ENCODE measurements at places on chromosomes 7 and 10. TPM values are rescaled to one million over a fixed set of nuclear protein-coding genes. Genes with fewer than 3 reads are reported as not detected.
A peak's percentile ranks its signal among the peaks of the same experiment; 100 is the strongest.

GRCh38 chr7:138979226-138979979, 1.8 kb downstream of the KIAA1549 start:
- H3K36me3 ChIP-seq = no peaks in the 10 kb centered on the region
- no peak overlapping the region for H3K27ac ChIP-seq
- no peak for DNase-seq
- no peaks in the 10 kb centered on the region for H3K27me3 ChIP-seq
- no peak overlapping the region for H3K4me3 ChIP-seq

DNA sequence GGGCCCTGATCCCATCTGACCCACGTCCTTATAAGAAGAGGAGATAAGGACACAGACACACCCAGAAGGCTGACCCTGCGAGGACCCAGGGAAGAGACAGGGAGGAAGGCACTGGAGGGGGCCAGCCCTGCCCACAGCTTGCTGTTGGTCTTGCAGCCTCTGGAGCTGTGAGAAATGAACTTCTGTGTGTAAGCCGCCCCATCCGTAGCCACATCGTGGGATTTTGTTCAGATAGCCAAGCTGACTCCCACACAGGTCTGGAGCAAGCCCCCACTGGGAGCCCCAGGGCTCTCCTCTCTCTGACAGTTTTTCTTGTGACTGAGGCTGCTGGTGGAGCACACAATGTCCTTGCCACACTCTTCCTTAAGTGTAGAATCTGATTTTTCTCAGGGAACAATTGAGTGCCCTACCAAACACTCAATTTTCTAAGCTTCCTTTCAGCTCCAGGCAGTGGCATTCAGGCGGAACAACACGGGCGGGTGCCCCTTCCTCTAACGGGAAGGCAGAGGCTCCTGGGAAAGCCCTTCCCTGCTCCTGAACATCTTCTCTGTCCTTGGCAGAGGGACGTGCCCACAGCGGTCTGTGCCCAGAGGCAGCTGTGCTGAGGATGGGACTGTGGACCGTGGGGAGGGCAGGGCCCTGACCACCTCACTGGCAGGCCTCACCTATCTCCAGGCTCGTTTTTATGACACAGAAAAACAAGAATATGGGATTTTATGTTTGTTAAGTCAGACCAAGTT, 160.6 kb upstream of the SHH start:
- H3K4me1 ChIP-seq = no peaks in the 10 kb centered on the region
- H3K27ac ChIP-seq = no peak overlapping the region
- H3K4me3 ChIP-seq = no peak overlapping the region
- no peaks in the 10 kb centered on the region for H3K27me3 ChIP-seq
- H3K36me3 ChIP-seq = no peaks in the 10 kb centered on the region
- no peak for DNase-seq

NUTM2D gene
- 2.0 TPM for total RNA-seq

GRCh38 chr10:24223953-24224352, 15.0 kb downstream of the KIAA1217 start:
- no peaks in the 10 kb centered on the region for H3K27me3 ChIP-seq
- no peak for DNase-seq
- H3K4me1 ChIP-seq = no peaks in the 10 kb centered on the region

GPC2 gene
- 1.8 TPM for total RNA-seq

DNA sequence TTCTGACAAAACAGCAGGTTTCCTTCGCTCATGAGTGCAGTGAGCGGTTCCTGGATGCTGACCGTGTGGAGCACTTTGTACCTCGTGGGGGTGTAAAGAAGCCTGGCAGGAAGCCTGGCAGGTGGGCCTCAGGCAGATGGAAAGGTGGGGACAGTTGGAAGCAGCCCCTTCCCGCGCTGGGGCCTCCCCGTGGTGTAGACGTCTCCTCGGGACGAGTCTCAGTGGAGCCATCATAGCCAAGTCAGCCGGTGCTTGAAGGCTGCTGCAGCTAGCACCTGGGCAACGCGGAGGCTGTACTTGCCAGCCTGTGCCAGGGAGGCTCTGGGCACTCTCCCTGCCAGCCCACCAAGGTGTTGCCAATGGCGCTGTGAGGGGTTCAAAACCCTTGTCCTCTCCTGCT, 154.5 kb downstream of the WDR37 start:
- no peaks in the 10 kb centered on the region for H3K36me3 ChIP-seq
- H3K27me3 ChIP-seq = no peaks in the 10 kb centered on the region
- no peak for DNase-seq
- H3K4me1 ChIP-seq = no peaks in the 10 kb centered on the region
- H3K27ac ChIP-seq = no peak overlapping the region

FAM13C gene
- total RNA-seq = 20.4 TPM

GRCh38 chr10:22927166-22927565, 687 bp upstream of the ARMC3 start:
- H3K27ac ChIP-seq = no peak overlapping the region
- no peak for DNase-seq
- no peaks in the 10 kb centered on the region for H3K27me3 ChIP-seq
- H3K4me1 ChIP-seq = peaks cover 22% of the 10 kb centered on the region
- no peaks in the 10 kb centered on the region for H3K36me3 ChIP-seq

DNA sequence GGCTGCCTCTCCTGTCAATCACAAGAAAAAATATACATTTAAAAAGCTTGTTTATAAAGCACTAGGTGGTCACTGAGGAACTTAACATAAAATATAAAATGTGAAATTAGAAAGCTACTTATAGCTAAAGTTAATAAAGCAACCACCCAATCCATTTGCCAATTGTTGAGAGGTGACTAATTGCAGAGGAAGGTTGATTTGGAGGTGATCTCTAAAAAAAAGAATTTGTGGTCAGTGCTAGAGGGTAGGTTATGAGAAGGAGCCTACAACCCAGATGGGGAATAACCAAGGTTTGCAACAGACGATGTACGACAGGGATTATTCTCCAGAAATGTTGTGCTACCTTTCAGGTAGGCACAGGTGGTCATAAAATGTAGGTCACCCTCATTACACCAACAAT, 444.2 kb upstream of the C7orf33 start:
- H3K27me3 ChIP-seq = no peaks in the 10 kb centered on the region
- no peak overlapping the region for H3K27ac ChIP-seq
- no peaks in the 10 kb centered on the region for H3K36me3 ChIP-seq

DNA sequence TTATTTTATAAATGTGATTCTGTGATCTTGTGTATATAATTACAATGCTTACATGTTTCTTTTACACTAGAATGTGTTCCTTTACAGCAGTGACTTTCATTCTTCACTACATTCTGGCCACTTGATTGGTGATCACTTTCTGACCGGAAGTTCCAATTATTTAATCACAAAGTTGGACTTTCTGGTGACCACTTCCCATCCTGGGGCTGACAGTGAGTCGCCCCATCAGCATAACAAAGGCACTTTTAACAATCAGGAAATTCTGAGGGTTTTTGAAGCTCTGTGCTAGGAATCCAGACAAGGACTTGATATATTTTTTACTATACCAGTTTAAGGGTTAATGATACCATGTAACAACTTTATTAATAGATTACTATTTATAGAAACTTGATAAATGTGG, 282.3 kb upstream of the KAT6B start:
- H3K4me3 ChIP-seq = no peak overlapping the region
- no peaks in the 10 kb centered on the region for H3K4me1 ChIP-seq
- no peaks in the 10 kb centered on the region for H3K36me3 ChIP-seq

SUFU gene
- 7.6 TPM for total RNA-seq

RAB18 gene
- total RNA-seq = 51.2 TPM

YKT6 gene
- total RNA-seq = 62.0 TPM

- peaks cover 5% of the 10 kb centered on the region for H3K4me1 ChIP-seq
- no peaks in the 10 kb centered on the region for H3K36me3 ChIP-seq
- no peak for DNase-seq
- H3K27me3 ChIP-seq = no peaks in the 10 kb centered on the region
- H3K4me3 ChIP-seq = peak overlapping the region; percentile 46
- H3K27ac ChIP-seq = peak overlapping the region; percentile 31
Observed at GRCh38 chr7:25565949-25566348, 337.7 kb upstream of the NPVF start.

DNA sequence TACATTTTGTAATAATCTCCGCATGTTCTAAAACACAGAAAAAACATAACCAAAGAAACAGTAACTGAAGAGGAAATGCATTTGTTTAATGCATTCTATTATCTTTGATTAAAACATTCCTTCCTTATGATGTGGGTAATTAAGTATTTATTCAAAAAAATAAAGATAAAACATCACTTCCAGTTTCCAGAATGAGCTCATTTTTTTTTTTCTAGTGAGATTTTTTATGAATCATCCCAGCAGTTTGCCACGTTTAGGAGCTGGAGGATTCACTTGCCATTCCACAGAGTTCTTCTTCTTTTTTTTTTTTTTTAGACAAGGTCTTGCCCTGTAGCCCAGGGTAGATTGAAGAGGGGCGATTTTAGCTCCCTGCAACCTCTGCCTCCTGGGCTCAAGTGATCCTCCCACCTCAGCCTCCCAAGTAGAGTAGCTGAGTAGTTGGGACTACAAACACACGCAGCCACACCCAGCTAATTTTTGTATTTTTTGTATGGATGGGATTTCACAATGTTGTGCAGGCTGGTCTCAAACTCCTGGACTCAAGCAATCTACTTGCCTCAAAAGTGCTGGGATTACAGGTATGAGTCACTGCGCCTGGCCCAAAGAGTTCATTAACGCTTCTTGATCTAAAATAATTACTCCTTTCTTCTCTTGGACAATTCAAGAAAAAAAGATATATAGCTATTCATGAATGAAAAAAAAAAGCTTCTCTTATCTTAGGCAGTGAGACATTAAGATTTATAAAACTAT, 177.3 kb downstream of the DKK1 start:
- no peaks in the 10 kb centered on the region for H3K27me3 ChIP-seq
- DNase-seq = no peak
- H3K27ac ChIP-seq = no peak overlapping the region
- H3K4me1 ChIP-seq = peaks cover 2% of the 10 kb centered on the region
- no peak overlapping the region for H3K4me3 ChIP-seq

- no peak for DNase-seq
- H3K27me3 ChIP-seq = no peaks in the 10 kb centered on the region
- H3K36me3 ChIP-seq = peaks cover 42% of the 10 kb centered on the region
- H3K4me3 ChIP-seq = peak overlapping the region; percentile 96
- H3K27ac ChIP-seq = peak overlapping the region; percentile 94
- peaks cover 34% of the 10 kb centered on the region for H3K4me1 ChIP-seq
Observed at GRCh38 chr10:17229717-17229966, 1.6 kb downstream of the VIM start.

DLX6 gene
- total RNA-seq = not detected

DNA sequence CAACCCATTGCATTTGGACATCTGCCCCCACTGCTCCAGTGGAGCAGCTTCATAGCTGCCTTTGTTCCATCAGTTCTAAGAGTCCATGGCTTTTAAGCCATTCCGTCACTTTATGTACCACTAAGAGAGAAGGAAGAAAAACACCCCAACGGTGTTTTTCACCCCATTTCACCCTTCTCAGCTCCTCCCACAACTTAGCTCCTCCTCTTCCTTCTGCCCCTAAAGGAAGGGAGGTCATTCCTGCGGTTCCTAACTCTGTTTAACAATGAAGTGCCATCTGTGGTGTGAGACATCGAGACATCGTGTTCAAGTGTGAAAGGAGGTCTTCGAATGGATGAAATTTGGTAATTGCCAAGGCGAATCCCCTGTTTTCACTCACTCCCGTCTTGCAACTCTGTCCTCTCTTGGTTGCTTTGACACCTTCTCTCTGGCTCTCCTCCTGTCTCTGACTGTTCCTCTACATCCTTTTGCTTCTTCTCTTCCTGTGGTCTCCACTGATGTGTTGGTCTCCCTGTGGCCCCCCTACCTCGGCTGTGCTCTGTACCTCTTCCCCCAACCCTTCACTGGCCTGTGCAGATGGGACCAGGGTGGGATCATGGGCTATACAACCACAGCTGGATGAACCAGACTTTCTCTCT, 23.0 kb downstream of the SMKR1 start:
- H3K36me3 ChIP-seq = no peaks in the 10 kb centered on the region
- no peak for DNase-seq
- no peak overlapping the region for H3K27ac ChIP-seq
- H3K4me1 ChIP-seq = no peaks in the 10 kb centered on the region

All from thoracic aorta (tissue), 2 donors.